ENCODE measurements at places on chromosomes 16 and 17. TPM values are rescaled to one million over a fixed set of nuclear protein-coding genes. Genes with fewer than 3 reads are reported as not detected.

Gene PRAC1
- not detected for polyA plus RNA-seq

Gene BAHCC1
- polyA plus RNA-seq: 8.7 TPM

Gene ZKSCAN2
- 1.7 TPM for polyA plus RNA-seq

Gene C1QL1
- polyA plus RNA-seq: 2.0 TPM

Gene HS3ST2
- 0.70 TPM for polyA plus RNA-seq

Gene AANAT
- polyA plus RNA-seq: not detected

GRCh38 chr16:78630102-78630501 is 530.6 kb downstream of the WWOX start:
- no peak for DNase-seq

DNA sequence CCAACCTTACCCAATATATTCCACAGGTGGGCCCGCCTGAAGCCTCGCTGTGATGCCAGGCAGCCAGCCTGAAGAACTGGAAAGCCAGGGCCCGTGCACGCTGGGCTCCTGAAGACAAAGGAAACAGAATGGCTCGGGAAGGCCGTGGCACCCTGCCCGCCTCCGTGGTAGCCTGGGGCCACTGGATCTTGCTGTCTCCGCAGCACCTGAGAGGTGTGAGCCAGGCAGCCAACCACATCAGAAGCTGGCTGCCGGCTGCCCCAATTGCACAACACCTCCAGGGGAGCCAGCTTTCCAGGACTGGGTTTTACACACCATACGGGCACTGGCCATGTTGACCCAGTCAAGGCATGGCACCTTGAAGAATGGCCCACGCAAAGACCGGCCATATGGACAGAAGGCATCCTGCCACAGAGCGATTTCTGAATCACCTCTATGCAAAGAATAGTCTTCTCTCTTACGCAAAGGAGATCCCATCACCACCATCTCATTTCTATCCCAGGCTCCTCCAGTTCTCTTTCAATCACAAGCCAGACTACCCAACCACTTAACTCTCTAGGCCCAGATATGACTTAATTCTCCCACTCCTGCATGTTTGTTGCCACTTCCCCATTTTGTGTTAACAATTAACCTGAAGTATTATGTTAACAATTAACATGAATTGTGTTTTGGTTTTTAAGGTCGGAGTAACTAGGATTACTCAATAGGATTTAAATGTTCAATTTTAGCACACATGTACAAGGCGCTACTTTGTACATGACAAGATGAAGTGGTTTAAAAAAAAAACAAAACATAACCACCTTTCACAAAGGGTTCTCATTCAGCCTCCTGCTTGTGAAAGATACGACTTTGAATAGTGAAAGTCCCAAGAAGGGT is 32.1 kb downstream of the ZFHX3 start:
- DNase-seq: no peak

- no peak for DNase-seq
Observed at GRCh38 chr16:14362774-14363371, 267.2 kb downstream of the PARN start.

DNA sequence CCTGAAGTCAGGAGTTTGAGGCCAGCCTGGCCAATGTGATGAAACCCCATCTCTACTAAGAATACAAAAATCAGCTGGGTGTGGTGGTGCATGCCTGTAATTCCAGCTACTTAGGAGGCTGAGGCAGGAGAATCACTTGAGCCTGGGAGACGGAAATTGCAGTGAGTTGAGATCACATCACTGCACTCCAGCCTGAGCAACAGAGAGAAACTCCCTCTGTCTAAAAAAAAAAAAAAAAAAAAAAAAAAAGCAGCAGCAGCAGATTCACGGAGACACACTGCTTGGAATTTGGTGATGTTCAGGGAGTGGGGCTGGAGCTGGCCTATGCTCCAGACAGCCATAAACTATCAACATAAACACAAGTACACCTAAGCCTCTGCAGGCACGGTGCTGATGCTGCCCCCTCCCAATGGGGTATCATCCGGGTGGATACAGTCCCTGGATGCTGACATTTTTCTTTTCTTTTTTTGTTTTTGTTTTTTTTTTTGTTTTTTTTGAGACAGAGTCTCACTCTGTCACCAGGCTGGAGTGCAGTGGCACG is 39.6 kb upstream of the RHOT1 start:
- DNase-seq: no peak

DNA sequence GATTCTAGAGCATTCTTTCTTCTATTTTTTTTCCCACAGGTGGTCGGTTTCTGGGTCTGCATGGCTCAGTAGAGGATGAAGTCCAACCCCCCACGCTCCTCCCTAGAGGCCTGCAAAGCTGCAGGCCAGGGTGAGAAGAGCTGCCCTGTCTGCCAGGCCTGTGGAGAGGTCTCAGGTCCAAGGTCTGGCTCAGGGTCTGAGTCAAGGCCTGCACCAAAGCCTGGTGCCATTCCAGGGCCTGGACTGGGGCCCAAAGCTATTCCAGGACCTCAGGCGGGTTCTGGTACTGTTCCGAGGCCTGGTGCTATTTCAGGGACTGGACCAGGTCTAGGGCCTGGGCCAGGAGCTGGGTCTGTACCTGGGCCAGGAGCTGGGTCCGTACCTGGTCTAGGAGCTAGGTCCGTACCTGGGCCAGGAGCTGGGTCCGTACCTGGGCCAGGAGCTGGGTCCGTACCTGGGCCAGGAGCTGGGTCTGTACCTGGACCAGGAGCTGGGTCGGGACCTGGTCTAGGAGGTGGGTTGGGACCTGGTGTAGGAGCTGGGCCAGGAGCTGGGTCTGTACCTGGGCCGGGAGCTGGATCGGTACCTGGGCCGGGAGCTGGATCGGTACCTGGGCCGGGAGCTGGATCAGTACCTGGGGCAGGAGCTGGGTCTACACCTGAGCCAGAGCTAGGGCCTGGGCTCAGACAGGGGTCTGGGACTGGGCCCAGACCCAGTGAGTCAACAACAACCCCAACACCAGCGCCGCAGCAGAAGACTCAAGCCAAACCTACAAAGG is 3.4 kb downstream of the SDR42E2 start:
- no peak for DNase-seq

GRCh38 chr17:65485388-65486299 is 75.8 kb downstream of the AXIN2 start:
- DNase-seq: peak; percentile 90

DNA sequence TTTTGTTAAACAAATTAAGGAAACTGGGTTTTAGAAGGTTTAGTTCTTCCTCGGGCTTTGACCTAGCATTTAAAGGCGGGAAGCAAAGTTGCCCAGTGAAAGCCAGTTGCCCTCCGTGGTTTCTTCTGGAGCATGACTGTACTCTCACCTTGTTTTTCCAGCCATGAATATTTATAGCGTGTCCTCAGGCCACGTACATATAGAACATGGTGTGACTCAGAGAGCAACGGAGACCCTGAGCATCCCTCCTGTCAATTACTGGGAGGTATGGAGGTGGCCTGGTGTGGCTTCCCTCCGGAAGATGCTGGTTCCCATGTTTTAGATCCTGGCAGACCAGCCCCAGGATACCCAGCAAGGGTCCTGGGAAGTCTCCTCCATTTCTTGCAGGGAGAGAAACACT is 48.4 kb downstream of the AKAP1 start:
- DNase-seq: no peak

DNA sequence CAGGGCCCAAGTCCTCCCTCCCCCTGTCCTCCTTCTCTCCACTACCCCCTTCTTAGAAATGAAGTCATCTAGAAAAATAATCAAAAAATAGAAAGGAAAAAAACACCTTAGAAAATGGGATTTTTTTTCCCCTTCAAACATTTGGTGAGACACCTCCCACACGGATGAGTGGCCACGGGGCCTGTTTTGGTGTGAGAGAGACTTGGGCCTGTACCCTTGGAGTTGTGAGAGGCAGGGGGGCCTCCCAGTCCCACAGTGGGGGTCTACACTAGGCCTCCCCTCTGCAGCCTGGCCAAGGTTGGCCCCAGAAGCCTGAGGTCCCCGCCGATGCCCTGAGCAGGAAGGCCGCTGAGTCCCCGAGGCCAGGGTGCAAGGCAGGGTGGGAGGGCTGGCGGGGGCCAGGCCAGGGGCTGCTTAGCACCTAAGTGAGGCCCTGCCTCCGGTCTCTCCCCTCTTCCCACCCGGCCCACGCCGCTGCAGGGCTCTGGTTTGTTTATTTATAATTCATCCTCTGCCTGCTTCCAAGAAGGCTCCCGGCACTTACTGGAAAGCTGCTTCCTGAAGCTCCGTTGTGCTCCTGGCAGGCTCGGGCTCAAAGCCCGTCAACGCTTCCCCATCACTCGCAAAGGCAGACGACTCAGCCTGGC is 26.4 kb downstream of the NPTX1 start:
- no peak for DNase-seq

GRCh38 chr16:51624080-51624775 is 473.2 kb upstream of the SALL1 start:
- DNase-seq: no peak

DNA sequence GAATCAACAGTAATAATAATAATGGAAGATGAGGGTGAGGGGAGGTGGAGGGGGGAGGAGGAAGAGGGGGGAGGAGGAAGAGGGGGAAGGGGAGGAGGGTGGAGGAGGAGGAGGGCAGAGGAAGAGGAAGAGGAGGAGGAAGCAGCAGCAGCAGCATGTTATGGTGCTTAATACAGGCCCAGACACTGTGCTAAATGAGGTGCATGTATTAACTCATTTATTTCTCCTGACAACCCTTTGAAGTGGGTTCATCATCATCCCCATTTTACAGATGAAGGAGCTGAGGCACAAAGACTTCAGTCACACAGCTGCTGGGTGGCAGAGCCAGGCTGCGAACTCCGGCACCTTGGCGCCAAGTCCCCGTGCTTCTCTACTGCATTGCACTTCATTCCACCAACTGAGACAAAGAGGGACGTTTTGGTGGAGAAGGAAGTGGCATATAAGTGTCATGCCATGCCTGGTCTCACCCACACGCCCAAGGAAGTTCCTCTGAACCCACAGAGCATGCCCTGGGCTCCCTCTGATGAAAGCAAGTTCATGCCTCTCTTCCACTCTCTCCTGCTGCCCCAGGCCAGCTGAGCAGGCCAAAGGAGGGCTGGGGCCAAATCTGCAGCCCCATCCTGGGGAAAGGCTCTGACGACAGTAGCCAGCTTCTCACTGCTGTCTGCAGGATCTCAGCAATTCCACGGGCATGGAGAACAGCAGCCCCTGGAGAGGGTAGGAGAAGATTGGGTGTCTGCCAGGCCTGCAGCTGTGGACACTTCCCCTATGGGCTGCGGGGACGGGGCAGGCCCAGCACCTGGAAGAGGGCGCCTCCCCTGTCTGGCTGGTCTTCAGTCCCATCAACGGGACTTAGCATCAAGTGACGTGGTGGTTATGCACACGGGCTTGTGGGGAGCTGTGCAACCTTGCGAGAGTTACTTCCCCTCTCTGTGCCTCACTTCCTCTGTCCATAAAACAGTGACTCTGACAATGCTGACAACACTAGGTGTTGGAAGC is 21.8 kb downstream of the XYLT1 start:
- peak; percentile 66 for DNase-seq

DNA sequence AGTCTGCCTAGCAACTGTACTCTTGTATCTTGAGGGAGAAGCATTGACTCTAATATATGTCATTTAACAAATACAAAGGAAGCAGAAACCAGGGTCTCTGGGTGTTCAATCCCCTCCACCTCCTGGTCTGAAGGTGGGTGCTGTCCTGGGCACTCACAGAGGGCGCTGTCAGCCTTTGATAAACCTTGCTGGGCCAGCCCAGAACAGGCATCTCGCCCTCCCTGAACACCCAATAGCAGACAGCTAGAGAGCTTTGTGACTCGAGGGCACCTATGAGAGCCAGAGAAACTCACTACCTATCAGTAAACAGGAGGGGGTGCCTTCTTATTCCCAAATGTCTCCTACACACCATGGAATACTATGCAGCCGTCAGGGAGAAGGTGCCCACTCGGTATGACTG is 6.4 kb upstream of the PIPOX start:
- DNase-seq: no peak

DNA sequence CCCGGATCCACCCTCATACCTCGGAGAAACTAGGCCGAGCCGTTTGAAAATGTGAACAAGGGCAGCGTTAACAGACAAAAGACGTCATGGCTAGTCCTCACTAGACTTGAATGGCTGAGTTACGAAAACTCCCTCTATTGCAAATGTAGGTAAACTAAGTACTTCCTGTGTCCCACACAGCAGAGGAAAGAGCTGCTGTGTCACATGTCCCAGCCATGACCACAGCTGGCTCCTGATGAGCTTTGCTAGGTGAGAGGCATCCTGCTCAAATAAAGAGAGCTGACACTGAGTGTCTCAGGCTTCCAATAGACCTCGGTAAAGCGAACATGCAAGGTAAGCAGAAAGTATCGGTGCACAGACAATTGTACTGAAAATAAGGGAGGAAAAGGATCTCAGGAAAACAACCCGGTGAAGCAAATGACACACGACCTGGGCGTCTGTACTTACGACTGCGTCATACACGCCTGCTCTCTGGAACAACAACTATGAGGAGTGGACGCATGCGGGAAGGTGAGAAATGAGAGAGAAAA is 26.0 kb downstream of the TMEM204 start:
- no peak for DNase-seq

- no peak for DNase-seq
Observed at GRCh38 chr16:11047939-11048800, 103.8 kb downstream of the CLEC16A start.

- no peak for DNase-seq
Observed at GRCh38 chr16:61296814-61297213, 739.4 kb downstream of the CDH8 start.

DNA sequence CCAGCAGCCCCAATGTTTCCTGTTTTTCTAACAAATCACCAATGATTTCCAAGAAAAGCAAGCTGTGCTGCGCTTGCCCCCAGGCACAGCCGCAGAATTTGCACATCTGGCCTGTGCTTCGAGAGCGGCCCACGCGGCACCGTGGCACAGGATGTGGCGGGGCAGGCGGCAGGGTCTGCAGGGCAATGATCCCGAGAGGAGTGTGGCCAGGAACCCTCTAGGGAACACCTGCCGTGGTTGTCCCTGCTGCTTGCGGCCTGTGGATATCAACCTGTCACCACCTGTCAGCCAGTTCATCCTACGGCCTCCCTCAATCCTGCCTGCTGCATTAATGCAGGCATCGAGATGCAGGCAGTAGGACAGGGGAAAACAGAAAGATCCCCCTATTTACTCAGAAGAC is 24.0 kb downstream of the PIK3R5 start:
- peak; percentile 65 for DNase-seq

DNA sequence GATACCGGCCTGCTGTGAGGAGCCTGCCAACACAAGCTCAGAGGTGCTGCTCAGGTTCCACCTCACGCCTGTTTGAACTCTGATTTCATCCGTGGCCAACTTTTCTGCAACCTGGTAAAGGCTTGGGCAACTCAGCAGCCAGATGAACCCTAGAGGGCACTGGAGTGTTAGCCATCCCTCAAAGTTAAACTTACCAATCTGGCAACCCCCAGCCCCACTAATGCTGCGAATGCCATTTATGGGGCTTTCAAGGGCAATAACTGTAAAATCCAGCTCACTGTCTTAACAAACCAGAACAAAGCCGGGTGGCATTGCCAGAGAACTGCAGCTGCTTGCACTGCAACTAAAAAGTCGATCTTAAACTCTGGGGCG is 105.5 kb downstream of the AXIN2 start:
- no peak for DNase-seq

- no peak for DNase-seq
Observed at GRCh38 chr16:77591347-77591746, 131.0 kb upstream of the NUDT7 start.

DNA sequence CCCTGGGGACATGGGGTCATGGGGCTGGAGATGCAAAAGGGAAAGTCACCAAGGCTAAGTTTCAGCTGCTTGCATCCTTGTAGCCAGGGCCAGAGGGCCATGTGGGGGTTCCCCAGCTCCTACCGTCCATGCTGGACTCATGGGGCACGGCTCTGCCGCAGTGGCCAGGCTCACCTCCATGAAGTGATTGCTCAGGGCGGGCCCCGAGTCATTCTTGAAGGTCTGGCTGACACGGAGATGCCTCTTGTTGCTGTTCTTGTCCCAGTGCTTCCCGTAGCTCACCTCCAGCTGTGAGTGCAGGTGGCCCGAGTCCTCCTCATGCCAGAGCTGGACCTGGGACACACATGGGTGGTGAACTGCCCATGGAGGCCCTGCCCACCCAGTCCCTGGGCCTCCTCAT is 114.5 kb downstream of the RMI2 start:
- no peak for DNase-seq

All from right cardiac atrium (tissue), 5 donors.